ENCODE measurements at places on chromosomes 5 and 9.

- no peak for DNase-seq
These were observed 205.9 kb upstream of the MSX2 start for GRCh38 chr5:174518512-174518911.

- DNase-seq: no peak
These were observed 316.8 kb downstream of the BRINP1 start for GRCh38 chr9:119052339-119053030.

- no peak for DNase-seq
These were observed 210.6 kb downstream of the ATP10B start for GRCh38 chr5:160641405-160641804.

- no peak for DNase-seq
These were observed 39.7 kb upstream of the GABRP start for GRCh38 chr5:170743876-170744212.

DNA sequence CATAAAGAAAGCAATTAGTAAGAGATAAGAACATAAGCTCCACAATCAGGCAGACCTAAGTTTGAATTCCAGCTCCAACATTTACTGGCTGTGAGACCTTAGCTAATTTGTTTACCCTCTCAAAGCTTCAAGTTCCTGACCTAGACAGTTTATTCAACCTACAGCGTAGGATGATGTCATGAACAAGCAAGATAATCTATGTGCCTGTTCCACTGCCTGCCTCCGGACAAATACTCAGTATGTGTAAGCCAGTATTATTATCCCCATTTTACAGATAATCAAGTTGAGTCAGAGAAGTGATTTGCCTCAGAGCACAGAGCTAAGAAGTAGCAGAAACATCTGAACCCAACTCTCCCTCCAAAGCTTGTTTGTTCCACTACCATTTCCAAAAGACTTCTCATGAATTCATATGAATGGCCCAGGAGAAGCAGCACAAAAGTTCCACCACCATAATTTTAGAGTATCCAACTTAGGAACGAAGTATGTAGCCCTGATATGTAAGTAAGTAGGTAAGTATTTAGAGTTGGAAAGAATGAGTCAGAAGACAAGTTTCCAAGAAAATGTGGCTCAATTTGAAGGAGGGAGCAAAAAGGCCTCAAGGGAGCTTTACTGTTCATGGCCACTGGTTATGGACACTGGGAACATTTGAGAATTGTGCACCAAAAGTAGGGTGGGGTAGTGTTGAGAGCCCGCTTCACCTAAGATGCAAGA lies 398.2 kb downstream of the NFIB start:
- DNase-seq: no peak

GRCh38 chr5:89401012-89401411 lies 518.0 kb upstream of the MEF2C start:
- DNase-seq: no peak

DNA sequence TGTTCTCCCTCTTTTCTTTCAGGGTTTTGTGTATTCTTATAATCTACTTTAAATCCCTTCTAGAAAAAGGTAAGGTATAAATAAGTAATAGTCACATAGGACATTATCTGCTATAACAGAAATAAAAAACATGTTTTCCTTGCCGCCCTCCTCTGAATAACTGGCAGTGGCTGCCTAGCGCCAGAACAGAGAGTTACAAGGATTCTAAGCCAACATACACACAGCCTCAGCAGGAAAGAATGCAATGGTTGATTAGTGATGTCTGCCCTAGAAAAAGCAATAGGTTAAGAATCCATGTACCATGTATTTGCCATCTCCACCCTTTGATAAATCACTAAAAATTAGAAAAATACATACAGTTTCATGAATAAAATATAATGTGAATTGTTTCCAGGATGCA lies 4.9 kb downstream of the MED27 start:
- no peak for DNase-seq

DNA sequence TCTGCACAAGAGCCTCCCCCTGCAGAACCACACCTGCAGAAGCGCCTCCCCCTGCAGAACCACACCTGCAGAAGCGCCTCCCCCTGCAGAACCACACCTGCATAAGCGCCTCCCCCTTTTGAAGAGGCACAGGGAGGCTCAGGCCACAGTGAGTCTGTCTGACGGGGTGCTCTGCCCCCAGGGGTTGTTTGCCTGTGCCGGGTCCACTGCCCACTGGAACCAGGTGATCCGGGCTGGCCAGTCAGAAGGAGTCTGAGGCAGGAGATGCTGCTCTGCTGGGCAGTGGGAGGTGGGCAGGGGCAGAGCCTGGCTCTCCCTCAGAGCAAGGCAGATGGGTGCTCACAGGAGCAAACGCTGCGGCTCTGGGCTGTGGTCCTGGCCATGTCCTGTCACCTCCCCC lies 60.8 kb upstream of the RNU6ATAC start:
- DNase-seq: no peak

- DNase-seq: no peak
These were observed 584.4 kb upstream of the ACO1 start for GRCh38 chr9:31799953-31800609.

DNA sequence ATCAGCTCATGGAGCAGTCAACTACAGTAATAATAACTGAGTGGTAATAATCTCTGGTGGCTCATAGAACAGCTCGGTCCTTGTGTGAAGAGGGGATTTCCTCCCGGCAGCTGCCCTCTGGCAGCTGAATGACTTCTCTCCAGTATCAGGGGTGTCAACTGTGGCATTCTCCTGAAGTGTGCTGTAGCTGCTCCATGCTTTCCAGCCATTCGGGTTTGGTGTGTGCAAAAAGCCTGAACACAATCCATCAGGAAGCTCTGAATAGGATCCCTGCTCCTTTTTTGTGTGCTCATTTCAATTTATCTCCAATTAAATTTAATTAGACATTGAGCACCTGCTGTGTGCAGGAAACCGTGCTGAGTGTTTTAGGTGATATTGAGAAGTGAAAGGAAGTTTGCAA lies 59.8 kb upstream of the BARX1 start:
- DNase-seq: no peak

DNA sequence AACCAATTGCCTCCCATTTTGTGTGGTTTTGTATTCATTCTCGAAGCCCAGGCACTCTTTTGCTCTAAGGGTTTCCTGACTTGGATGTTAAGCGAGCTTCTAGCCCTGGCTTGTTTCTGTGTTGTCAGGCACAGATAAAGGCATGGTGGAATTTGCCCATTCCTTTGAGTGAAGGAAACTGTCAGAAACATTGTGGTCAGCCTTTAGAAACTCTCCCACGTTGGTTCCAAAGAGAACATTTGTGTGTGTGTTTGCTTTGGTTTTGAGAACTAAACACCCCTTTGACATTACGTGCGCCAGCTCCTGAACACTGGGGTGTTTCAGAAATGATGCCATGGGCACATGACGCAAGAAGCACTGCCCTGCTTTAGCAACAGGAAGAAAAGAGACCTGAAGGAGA lies 320.9 kb downstream of the NTRK2 start:
- no peak for DNase-seq

GRCh38 chr9:86562691-86563090 lies 208.5 kb upstream of the TUT7 start:
- no peak for DNase-seq

GRCh38 chr9:87611776-87612175 lies 114.1 kb downstream of the DAPK1 start:
- no peak for DNase-seq

GRCh38 chr5:128259607-128260021 lies 176.0 kb downstream of the SLC12A2 start:
- DNase-seq: no peak

DNA sequence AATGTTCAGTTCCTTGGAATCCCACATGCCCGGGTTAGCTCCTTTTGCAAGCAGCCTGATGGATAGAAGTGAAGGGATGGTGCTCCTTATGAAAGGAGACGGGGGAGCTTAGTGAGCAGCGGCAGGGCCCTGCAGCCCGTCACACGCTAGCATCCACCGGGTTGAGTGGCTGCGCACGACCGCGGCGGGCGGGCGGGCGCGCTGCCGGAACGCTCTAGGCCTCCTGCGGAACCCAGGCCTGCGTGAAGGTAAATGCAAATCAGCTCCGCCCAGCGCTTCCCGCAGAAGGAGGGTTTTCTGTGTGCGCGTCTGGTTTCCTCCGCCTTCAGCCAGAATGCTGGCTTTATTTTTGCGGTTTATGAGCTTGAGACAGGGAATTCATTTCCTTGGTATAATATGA lies 19.8 kb downstream of the IL12B start:
- peak; percentile 8 for DNase-seq

- DNase-seq: no peak
These were observed 767.9 kb upstream of the CTNND2 start for GRCh38 chr5:12672141-12672540.

DNA sequence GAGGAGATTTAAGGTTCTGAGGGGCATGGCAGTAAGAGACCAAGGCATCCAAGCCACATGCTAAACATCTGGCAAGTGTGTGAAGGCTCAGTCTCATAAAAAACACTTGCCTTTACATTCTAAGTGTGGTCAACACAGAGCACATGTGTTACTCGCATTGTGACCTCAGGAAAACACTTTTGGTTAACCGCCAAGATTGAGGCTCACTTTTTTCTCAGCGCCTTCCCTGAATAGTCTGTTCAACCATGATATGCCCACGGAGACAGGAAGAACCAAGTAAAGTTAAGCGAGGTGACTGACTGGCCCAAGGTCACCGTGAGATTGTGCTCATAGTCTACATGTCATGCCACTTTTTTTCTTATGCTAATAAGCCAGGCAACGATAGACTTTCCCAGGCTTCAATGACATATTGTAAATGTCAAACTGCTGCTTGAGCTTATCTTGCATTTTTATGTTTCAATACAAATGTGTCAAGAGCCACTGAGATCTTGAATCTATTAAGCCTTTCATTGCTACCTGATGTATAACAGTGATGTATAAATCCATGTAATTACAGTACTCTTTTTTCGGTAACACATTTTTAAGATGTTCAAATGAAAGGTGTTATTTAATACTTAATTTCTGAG lies 21.1 kb upstream of the IL9 start:
- DNase-seq: no peak

- DNase-seq: no peak
These were observed 80.6 kb upstream of the SMIM23 start for GRCh38 chr5:171705036-171705435.

GRCh38 chr5:40491644-40492043 lies 188.1 kb upstream of the PTGER4 start:
- DNase-seq: no peak

- no peak for DNase-seq
These were observed 38.9 kb downstream of the WNK2 start for GRCh38 chr9:93222890-93223259.

GRCh38 chr9:36934478-36935065 lies 99.5 kb downstream of the PAX5 start:
- DNase-seq: no peak

DNA sequence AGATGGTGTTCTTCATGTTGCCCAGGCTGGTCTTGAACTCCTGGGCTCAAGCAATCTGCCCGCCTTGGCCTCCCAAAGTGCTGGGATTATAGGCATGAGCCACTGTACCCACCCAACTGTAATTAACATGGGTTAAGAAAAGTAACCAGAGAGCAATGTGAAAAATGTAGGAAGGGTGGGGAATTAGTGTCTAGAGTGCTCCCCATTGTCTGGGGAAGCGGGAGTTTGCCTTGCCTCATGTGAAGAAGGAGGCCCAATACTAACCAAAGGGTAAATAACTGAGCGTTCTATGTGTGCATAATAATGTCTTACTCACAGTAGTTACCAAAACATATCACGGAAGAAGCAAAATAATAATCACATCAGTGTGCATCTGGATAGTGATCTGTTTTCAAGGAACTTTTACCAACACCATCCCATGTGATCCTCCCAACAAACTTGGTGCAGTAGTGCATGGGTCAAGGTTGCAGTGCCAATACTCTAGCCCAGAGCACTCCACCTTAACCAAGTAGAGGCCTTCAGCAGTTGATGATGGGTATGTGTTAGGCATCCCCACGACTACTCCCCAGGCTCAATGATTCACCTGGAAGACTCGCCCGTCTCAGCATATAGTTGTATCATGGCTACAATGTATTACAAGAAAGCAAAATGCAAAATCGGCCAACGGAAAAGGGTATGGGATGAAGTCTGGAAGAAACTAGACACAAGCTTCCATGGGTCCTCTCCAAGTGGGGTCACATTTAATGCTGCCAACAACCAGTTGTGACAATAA lies 26.2 kb downstream of the GNAQ start:
- DNase-seq: no peak

DNA sequence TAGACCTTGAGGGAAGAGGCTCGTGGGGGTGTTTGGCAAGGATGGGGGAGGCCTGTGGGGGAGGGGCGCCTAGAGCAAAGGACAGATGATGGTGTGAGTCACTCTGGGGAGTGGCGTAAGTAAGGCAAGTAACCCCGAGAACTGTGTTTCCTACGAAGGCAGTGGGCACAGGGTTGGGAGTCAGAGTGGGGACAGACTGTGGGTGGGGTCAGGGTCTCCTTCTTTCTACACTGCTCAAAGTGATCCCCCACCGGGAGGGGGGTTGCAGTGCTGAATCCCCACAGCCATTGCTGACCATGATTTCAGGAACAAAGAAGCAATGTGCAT lies 136.8 kb downstream of the TENT4A start:
- DNase-seq: no peak

- no peak for DNase-seq
These were observed 34.9 kb upstream of the EPB41L4B start for GRCh38 chr9:109355564-109356297.

GRCh38 chr5:140245341-140245740 lies 57.6 kb downstream of the PFDN1 start:
- DNase-seq: no peak

- DNase-seq: no peak
These were observed 133.6 kb downstream of the MVB12B start for GRCh38 chr9:126459965-126460843.

DNA sequence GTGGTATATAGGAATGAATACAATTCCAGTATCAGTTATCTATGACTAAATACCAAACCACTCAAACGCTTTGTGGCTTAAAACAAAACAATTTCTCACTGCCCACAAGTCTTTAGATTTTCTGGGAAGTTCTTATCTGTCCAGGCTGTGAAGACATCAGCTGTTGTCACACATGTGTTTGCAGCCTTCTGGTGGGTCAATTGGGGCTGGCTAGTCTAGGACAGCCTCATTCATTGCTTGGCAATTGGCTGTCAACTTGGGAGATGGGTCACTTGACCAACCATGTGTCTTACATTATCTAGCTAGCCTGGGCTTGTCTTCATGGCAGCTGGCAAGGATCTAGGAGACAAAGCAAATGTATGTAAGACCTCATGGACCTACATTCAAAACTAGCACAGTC lies 53.8 kb upstream of the PAPPA start:
- no peak for DNase-seq

- no peak for DNase-seq
These were observed 50.2 kb upstream of the SEMA4D start for GRCh38 chr9:89548071-89548638.

DNA sequence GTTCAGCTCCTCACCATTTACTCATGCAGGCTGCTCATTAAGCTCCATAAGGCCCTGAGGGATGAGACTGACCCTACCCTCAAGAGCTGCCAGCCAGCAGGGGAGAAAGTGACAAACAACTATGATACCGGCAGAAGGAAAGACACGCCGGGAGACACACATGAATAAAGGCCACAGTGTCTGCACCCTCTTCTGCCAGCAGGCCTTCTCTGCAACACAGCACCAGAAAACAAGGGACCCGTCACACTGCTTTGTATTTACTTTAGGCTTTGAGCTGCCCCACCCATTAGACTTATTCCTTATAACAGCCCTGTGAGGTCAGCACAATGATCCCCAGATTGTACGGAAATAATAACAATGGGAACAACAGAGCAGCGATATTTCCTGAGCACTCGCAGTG lies 7.2 kb downstream of the GABBR2 start:
- no peak for DNase-seq

- DNase-seq: no peak
These were observed 2.0 kb downstream of the ERBIN start for GRCh38 chr5:65928322-65928752.
